ENCODE measurements at places on chromosomes 12 and 14.

DNA sequence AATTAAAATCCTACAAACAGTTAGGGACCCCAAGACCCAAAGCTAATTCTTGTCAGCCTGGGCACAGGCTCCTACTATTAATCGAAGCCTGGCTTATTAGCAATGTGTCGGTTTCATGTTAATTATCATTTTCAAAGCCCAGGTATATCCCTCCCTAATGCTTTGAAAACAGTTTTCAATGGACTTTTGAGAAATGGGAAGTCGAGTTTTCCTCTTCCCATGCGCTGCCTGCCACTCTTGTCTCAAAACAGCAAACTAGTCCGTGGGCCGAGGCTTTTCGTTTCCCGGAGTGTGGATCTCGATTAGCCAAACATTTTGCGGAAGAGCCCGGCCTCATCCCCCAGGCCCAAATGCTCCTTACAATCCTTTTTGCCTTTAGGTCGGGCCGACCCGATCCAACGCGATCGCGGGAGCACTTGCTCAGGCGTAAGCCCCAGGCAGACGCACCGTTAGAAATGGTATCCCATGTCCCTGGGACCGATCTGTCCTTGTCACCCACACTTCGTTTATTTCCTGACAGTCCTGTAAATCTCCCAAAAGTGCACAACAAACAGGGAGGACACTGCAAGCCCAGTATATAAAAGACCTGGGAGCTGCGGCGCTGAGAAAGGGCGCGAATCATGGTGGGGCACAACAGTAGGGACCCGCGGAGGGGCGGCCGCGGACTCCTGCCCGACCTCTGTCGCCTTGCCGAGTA is 1.5 kb downstream of the SIX6 start:
- DNase-seq = no peak

GRCh38 chr12:6699989-6700645 is 498 bp downstream of the PIANP start:
- DNase-seq = peak; percentile 56

GRCh38 chr12:112219195-112219594 is 93.8 kb downstream of the TRAFD1 start:
- DNase-seq = no peak

- DNase-seq = no peak
Observed at GRCh38 chr12:26496170-26496569, 300.8 kb downstream of the SSPN start.

- DNase-seq = no peak
Observed at GRCh38 chr12:3367750-3368444, 123.1 kb upstream of the PRMT8 start.

- no peak for DNase-seq
Observed at GRCh38 chr12:88391556-88391955, 188.7 kb downstream of the KITLG start.

DNA sequence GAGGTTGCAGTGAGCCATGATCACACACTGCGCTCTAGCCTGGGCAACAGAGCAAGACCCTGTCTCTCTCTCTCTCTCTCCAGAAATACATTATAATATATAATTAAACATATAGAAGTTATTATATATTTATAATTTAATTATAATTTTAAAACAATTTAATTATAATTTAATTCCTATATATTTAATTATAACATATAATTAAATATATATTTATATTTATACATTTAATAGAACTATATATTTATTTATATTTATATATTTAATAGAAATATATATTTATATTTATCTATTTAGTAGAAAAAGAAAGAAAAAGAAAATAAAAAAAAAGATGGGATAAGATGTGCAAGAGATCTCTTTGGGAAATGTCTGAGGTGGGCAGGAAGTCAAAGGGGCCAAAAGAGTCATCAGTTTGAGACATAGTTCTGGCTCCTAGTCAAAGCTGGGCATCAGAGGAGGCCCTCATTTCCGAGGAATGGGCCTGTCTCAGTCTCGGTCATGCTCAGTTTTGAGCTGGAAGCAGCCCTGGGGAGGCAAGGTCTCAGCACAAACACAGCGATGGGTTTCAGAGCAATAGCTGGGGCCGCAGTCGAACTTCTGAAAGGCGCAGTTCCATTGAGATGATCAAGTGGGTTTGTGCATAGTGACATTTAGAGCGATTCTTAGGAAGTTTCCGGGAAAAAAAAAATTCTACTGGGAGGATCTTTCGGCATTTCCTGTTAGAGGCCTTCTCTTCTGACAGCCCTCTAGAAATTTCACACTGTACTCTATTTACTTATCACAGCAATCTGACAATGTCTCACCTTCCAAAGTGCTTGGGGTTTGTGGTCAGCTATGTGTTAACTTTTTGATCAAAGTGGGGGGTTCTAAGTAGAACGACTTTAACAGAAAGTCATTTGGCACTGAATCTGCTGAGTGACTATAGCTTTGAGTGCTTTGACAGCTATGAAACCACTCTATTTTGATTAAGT is 58.7 kb upstream of the GZMB start:
- DNase-seq = peak; percentile 61

DNA sequence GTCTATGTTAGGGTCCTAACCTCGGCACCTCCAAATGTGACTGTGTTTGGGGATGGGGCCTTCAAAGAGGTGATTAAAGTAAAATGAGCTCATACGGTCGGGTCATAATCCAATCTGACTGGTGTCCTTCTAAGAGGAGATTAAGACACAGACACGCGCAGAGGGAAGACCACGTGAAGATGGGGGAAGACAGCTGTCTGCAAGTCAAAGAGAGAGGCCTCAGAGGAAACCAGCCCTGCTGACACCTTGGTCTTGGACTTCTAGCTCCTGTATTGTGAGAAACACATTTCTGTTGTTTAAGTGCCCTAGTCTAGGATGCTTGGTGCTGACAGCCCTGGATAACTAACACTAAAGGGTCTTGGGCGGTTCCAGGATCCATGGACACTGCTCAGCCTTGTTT is 109.6 kb downstream of the DICER1 start:
- no peak for DNase-seq

DNA sequence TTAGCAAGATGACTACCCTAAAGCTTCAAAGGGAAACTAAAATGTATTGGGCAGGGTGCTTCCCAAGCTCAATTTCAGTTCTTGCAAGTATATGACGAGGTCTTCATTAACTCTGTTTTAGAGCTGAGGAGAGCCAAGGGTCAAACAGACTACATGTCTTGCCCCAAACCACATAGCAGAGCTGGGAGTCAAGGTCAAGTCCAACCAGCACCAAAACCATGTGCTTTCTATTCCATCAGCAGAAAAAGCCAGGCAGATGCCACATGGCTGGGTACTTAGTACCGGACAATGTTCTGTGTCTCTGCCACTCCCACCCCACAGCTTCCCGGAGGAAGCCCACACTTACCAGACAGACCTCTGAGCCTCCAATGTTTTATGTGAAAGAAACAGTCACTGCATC is 17.6 kb downstream of the NID2 start:
- no peak for DNase-seq

DNA sequence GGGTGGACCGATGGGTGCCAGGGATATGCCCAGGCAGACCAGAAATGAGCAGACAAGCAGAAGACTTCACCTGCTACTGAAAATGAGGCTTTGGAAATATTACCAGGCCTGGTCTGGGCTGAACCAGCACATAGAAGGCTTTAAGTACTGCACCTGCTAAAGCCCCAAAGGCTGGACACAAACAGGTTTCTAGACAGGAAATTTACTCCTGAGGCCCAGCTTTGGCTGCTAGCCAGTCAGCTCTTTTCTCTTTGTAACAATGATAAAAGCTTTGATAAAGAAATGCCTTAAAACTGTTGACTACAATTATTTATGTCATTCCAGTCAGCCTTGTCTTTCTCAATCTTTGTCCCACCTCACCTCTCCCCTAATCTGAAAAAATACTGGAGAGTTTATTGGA is 228.9 kb upstream of the EGLN3 start:
- DNase-seq = no peak

GRCh38 chr12:109915171-109916040 is 15.3 kb downstream of the TCHP start:
- no peak for DNase-seq

DNA sequence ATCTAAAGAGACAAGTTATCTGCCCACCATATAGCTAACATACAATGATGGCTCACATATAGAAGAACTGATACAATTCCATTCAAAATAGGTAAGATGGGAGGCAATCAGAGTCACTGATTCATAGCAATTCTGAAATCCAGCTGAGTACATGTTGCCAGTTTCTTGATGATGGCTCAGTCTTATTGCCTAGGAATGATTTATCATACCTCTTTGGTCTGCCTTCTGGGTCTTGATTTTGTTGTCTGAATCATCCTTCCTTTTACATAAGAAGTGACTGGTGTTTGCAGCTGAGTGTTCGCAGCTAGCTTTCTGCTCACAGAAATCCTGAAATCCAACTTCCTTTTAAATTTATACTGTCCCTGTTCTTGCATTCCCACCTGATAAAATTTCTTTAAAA is 463.2 kb upstream of the MGAT4C start:
- DNase-seq = no peak

GRCh38 chr14:92783813-92784431 is 10.2 kb upstream of the GOLGA5 start:
- no peak for DNase-seq

DNA sequence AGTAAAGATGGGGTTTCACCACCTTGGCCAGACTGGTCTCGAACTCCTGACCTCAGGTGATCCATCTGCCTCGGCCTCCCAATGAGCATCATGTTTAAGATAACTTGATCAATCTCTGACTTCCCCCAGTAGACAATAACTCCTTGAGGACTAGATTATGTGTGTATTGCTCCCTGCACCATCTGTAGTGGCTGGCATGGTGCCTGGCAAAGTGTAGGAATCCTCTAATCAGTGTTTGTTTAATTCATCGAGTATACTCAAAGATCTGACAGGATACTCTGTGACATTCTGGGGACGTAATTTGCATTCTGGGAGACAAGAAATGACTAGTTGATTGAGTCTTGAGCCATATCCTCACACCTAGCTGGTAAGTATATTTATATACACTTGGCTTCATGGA is 873.5 kb upstream of the TMEM132C start:
- DNase-seq = no peak

GRCh38 chr12:91404441-91404840 is 221.8 kb upstream of the DCN start:
- no peak for DNase-seq

DNA sequence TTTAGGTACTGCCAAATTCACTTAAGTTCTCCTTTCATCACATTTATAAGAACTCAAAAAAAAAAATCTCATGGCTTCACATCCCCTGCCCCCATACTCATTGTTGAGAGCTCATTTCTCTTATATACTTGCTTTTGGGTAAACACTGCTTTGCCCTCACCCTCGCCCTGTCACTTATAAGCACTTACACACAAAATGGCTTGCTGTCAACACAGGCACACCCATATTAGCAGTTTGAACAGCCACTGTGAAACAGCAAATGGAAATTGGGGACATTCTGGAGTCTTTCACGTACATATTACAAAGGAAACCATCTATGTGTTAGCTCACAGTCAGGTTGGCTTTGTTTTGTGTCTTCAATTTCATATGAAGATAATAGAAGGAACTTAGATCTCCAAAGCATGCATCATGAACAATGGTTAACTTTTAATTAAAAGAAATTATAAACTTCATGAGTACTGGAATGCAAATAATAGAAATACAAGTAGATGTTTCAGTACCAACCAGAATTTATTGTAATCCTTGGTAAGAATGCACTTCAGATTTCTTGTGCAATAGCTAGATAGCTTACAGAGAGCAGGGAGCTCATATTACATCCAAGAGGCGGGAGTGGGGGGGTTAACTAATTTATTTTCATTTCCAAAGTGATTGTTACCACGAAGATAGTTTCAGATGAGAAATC is 272.2 kb downstream of the ALG10B start:
- DNase-seq = no peak

DNA sequence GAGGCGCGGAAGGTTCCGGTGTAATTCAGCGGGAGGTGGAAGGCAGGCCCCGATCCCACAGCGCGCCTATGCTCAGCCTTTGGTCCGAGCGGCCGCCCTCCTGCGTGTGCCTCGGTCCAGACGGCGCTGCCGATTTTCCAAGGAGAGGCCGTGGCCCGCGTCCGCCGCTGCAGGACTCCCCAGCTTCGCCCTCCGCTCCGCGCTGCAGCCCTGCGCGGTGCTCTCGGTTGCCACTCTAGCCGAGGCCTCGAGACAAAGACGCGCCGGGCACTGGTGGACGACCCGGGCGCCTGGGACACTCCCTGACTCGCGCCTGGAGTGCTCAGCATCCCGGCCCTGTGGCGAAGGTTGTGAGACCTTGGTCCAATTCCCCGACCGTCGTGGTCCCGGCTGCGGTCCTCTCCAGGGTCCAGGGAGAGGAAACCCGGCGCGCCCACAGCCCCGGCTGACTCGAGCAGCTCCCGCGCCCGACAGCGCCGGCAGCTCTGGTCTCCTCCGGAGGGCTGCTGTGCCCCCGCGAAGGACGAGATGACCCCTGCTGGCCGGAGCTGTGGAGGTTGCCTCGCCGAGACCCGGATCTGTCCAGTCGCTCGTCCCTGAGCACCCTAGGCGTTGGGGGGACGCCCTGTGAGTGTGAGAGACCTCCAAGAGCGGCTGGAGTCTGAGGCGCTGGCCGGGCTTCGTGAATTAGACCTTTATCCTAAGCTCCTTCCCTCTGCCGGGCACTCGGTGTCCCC is 6.5 kb downstream of the HOXC12 start:
- DNase-seq = no peak

GRCh38 chr14:92122351-92122677 is 545 bp downstream of the CPSF2 start:
- DNase-seq = no peak

DNA sequence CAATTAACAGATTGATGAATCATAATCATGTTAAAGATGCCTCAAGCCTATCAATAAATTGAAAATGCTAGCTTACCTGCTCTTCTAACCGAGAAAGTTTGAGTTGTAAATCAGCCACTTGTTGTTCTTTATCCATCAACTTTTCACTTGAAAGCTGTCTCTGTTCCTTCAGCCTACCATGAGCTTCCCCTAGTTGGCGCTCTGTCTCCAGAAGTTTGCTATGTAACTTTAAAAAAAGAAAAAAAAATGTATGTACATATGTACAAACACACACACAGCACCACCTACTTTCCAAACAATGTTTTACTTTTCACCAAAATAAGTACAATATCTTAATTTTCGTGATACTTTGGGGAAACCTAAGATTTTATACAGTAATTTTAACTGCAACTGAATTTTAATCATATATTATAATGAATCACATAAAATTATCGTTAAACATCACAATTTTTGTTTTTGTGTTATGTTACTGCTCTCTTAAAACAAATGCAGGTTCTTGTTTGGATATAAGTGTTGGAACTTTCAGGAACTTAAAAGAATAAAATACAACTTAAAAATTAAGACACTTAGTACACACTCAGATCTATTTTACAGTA is 101.2 kb downstream of the EEA1 start:
- DNase-seq = no peak
